ENCODE measurements at places on chromosomes 3 and 15.

GRCh38 chr3:178802259-178802658 is 266.0 kb downstream of the KCNMB2 start:
- DNase-seq: no peak

GRCh38 chr15:79427781-79428598 is 4.1 kb upstream of the MINAR1 start:
- no peak for DNase-seq

- DNase-seq: no peak
These were observed 8.5 kb downstream of the GRM2 start for GRCh38 chr3:51715231-51715976.

- DNase-seq: no peak
These were observed 13.1 kb upstream of the SETD5 start for GRCh38 chr3:9384141-9384828.

DNA sequence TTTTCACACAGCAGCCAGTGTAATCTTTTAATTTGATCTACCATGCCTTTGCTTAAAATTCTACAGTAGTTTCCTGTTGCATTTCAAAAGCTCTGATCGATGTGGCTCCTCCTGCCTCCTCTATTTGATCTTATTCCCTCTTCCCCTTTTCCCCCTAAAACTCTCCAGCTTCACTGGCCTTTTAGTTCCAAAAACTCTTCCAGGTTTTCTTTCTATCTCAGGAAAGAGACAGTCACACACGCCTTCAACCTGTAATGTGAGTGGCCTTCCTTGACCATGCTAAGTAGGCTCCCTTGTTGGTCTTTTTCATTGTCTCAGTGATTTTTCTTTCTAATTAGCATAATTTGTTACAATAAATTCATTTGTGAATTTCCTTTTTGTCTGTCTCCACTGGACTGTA is 985 bp downstream of the TEX9 start:
- no peak for DNase-seq

DNA sequence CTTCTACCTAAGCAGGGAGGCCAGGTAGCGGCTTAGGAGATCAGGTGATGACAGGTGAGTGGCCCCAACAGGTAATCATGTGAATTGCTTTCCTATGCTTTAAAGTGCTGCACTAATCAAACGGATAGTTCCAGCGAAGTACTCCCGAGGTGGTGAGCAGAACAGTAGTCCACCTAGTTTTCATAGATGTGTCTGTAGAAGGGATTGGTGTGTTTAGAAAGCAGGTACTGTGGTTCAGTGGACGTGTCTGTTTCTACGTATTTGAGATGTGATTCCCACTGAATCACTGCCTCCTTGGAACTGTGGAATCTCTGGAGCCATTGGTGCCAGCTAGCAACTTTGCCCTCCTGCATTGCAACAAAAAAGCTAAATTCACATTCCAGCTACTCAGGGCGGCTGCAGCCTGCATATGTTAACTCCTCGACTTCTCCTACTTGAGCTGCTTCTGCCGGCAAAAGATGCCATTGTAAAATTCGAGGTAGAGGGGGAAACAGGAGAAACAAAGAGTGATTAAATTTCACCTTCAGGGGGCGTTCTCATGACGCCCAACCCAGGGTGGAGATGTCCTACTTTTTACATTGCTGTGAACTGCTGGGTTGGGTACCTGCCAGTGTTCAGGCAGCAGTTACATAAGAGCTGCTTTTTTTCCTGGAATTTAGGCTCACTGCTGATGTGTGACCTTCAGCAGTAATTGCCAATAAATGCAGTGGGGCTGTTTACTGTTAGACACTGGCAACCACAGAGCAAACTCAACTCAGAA is 227.3 kb downstream of the ITPR1 start:
- no peak for DNase-seq

- DNase-seq: no peak
These were observed 117.4 kb downstream of the IL12A start for GRCh38 chr3:160105907-160106584.

- DNase-seq: no peak
These were observed 79.1 kb upstream of the HACD2 start for GRCh38 chr3:123663977-123664376.

DNA sequence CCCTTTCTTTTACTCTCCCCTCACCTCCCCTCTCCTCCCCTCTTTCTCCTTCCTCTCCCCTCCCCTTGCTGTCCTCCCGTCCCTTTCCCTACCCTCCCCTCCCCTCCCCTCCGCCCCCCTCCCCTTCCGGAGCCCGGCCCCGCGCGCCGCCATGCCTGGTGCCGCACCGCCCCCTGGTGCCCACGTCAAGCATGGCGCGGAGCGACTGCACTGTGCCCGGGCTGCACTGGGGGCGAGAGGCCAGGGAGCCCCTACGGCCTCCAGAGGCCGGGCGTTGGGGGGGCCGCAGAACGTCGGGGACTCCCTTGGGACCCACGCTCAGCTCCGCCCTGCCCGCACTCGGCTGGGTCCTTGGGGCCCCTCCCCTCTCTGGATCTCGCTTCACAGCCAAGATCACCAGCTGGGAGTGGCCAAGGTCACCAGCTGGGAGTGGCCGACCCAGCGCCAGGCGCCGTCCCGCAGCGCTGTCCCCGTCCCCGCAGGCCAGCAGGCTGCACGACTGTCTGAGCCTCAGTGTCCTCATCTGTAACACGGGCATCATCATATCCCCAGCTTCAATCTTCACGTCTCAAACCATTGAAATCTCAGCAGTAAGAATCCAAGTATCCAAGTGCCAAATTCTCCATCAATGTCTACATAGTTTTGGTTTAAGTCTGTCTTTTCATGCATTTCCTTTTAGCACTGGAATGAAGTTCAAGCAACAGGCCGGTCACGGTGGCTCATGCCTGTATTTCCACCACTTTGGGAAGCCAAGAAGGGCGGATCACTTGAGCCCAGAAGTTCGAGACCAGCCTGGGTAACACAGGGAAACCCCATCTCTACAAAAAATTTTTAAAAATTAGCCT is 42.5 kb downstream of the TPRA1 start:
- peak; percentile 58 for DNase-seq

DNA sequence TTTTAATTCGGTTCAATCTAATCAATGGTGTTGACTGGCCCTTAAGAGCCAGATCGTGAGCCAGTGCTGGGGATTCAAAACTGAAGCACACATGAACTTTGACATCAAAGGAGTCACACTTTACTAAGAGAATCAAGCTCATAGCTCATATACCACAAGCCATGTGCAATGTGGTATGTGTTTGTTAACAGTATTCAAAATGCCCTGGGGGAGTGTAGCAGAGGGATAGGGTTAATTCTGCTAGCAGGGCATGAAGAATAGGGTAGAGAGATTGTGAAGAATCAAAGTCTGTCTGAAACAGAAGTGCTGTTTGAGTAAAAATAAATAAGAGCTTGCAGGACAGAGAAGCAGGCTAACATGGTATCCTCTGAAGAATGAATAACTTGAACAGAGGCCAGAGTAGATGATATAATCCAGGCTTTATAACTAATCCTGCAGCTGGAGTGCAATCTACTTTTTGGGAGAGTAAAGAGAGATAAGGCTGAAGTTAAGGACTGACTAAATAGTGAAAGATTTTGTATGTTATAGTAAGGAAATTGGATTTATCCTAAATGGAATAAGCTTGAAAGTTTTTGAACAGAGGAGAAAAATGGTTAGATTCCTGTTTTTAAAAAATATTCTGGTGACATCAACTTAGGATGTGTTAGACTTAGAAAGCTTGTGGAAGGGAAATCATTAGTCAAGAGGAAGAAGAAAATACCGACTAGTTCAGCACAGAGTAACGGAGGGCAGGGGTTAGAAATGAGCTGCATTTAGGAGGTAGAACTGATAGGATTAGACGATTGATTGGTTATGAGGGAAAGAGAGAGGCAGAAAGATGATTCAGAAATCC is 292.0 kb downstream of the NFKBIZ start:
- no peak for DNase-seq

GRCh38 chr15:25771338-25771706 is 91.8 kb downstream of the ATP10A start:
- no peak for DNase-seq

- no peak for DNase-seq
These were observed 70.2 kb downstream of the FOXB1 start for GRCh38 chr15:60074181-60074885.

- no peak for DNase-seq
These were observed 21.8 kb downstream of the ST3GAL6 start for GRCh38 chr3:98784666-98785600.

- no peak for DNase-seq
These were observed 216.6 kb downstream of the SUCLG2 start for GRCh38 chr3:67437789-67438188.

GRCh38 chr15:57079931-57080620 is 161.6 kb downstream of the TCF12 start:
- DNase-seq: no peak

- no peak for DNase-seq
These were observed 3.2 kb upstream of the FBXL22 start for GRCh38 chr15:63593705-63594671.

DNA sequence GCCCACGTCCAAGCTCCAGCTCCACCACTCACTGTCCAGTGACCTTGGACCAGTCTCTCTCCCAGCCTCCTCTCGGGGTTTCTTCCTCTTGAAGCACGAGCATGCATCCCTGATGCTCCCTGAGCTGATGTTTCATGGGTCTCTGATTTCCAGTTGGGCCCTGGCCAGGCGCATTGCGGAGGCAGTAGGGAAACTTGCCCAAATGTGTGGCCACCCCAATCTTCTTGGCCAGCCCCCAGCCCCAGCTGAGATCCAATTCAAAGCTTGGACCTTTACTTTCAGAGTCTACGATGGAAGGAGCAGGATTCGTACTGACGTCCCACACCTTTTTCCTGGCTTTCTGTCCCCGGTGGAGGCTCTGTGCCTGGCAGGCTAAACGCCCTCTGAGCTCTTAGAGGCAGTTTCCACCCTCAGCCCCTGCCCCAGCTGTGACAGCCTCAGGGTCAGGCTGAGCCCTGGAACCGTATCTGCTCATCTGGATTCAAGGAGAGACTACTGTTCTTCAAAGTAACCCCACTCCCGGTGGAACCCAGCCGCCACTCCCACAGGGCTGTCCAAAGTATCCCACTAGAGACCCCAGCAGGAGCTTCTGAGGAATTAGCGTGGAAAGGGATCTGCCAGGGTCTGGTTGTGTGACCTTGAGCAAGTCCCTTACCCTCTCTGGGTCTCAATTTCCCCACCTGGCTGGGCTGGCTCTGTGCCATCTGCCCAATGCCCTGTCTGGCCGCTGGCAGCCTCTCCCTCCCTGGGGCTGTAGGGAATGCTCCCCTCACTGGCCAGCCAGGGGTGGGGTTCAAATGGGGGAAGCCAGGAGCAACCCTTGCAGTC is 37.4 kb downstream of the CPN2 start:
- DNase-seq: no peak

- no peak for DNase-seq
These were observed 9.8 kb upstream of the RUVBL1 start for GRCh38 chr3:128133273-128133883.

- DNase-seq: no peak
These were observed 17.4 kb upstream of the RTP2 start for GRCh38 chr3:187719628-187720336.

DNA sequence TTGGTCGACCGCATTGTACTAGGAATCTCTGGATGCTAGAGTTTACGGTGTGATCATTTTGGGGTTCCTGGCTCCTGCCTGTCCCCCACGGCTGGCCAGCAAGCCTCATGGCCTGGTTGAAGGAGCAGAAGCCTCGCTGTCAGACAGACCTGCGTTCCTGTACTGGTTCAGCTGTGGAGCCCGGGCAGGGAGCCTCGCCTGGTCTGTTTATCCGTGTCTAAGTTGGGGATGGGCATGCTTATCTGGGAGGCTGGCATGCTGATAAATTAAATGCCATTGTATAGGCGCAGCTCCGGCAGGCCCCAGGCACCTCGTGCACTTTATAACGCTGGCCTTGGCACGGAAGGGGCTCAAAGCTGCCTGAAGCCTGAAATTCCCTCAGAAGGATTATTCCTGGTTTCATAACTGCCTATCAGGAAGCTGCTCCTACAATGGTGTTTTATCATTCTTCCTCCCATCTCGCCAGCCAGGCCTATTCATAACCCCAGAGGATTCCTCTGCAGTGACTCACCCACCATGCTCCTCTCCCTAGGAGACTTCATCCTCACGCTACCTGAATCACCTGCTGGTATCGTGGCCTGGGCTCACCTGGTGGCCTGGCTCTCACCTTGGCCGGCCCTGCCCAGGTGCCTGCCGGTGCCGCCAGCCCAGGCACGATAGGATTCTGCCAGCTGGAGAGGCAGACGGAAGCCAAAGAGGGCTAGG is 110.9 kb downstream of the ASB7 start:
- DNase-seq: no peak

DNA sequence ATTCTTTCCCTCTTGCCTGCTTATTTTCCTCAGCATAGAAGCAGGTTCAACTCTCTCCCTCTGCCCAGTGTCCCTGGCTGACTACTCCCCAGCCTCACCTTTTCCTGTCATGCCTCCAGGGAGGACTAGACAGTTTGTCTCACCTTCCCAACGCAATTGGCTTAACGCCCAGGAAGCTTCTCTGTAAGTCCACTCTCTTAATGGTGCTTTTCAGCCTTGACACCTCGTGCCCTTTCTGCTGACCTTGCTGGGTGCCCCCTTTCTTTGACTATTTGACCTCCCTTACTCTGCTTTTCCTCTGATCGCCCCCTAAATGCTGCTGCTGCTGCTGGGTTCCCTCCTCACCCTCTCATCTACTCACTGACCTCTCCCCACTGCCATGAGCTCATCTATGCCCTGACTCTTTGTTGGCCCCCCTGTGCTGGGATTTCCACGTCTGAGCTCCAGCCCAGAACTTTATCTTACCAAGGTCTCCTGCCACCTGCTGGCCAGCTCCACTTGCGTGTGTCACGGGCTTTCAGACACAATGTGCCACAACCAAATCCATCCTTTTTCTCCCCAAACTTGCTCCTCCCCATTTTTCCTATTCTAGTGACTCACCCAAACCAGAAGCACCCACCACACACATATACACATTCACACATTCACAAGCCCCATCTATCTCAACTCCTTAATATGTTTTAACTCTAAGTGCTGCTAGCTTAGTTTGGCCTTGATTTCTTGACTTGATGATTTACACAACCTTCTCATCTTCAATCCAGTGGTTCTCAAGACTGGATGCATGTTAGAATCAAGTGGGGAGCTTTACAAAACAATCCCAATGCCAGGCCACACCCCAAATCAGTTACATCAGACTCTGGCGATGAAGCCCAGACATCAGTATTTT is 16.6 kb downstream of the EPB42 start:
- no peak for DNase-seq

GRCh38 chr15:67559576-67559975 is 17.1 kb downstream of the MAP2K5 start:
- no peak for DNase-seq

GRCh38 chr3:190546881-190547510 is 33.1 kb downstream of the IL1RAP start:
- no peak for DNase-seq

DNA sequence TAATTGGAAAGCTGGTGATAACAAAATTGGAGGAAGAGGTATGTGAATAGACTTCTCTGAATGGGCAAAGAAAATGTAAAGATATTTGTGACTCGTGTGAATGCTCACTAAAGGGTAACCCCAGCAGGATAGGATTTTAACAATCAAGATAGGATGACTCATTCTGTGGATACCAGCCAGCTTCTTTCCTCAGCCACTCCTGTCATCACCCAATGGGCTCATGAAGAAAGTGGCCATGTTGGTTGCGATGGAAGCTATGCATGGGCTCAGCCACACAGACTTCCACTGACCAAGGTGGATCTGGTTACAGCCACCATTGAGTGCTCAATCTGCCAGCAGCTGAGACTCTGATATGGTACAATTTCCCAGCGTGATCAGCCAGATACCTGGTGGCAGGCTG is 40.9 kb downstream of the STRIT1 start:
- DNase-seq: no peak
